ENCODE measurements at places on chromosomes 3 and 15.

DNA sequence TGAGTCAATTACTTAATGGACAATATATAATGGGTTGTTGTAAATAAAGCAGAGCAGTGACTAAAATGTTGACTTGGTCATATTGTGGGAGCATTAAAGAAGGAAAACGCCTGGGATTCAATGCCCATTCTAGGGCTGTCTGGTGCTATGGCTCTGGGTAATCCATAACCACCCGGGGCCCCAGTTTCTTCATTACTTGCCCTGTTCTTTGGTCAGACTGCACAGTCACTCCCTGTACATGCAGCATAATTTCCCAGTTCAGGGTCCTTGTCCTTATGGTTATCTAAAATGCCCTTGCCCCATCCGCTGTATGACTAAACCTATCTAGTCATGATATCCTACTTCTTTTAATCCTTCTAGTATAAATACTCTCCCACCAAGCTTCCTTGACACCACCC, 27.5 kb upstream of the DENND4A start:
- no peak for DNase-seq

- no peak for DNase-seq
Measured at GRCh38 chr3:60250810-60251209, 1000.4 kb downstream of the FHIT start.

DNA sequence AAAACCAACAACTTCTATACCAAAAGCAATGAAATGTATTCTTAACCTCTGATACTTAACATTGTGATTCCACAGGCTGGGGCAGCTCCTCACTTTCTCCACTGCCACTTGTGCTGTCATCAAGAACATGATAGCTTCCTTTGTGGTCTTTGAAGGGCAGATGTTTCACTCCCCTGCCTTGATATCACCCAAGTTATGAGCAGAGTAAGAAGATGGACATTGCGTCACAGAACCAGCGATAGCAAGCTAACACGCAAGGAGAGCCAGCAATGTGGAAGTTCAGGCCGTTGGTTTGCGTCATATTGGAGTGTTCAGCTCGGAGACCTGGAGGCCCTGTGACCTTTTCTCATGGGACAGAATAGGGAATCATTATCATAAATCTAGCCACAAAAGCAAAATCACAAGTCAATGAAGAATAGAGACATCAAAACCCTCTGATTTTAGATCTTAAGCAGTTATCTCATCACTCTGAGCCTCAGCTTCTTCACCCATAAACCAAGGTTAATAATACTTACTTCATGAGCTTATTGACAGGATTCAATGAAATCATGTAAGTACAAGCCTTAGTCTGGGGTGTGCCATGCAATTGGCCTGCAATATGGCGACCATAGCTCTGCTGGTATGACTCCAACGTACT, 183.8 kb upstream of the THBS1 start:
- no peak for DNase-seq

GRCh38 chr3:100269001-100269400, 8.2 kb downstream of the TBC1D23 start:
- DNase-seq, result peak; percentile 32

- no peak for DNase-seq
Measured at GRCh38 chr15:92941668-92942067, 41.5 kb downstream of the CHD2 start.

GRCh38 chr3:149055575-149055974, 30.8 kb downstream of the HLTF start:
- no peak for DNase-seq

- no peak for DNase-seq
Measured at GRCh38 chr3:191244242-191244867, 45.3 kb downstream of the OSTN start.

GRCh38 chr3:33749546-33750210, 31.6 kb upstream of the CLASP2 start:
- peak; percentile 43 for DNase-seq

DNA sequence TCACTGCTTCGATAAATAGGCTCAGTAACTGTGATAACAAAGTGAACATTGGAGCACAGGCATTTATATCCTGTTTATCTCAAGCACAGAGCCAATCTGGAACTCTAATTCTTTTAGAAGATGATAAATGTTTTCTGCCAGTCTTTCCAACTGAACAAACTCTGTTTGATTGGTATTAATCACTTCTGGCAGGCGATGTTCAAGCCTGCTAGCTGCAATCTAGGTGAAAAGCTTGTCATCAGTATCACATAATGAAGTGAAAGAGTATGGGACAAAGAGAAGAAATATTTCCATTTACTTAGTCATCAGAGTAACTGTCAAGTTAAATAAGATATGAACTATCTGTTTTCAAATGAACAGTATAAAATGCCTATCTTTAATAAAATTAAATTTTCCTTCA, 577.3 kb downstream of the VGLL3 start:
- no peak for DNase-seq

DNA sequence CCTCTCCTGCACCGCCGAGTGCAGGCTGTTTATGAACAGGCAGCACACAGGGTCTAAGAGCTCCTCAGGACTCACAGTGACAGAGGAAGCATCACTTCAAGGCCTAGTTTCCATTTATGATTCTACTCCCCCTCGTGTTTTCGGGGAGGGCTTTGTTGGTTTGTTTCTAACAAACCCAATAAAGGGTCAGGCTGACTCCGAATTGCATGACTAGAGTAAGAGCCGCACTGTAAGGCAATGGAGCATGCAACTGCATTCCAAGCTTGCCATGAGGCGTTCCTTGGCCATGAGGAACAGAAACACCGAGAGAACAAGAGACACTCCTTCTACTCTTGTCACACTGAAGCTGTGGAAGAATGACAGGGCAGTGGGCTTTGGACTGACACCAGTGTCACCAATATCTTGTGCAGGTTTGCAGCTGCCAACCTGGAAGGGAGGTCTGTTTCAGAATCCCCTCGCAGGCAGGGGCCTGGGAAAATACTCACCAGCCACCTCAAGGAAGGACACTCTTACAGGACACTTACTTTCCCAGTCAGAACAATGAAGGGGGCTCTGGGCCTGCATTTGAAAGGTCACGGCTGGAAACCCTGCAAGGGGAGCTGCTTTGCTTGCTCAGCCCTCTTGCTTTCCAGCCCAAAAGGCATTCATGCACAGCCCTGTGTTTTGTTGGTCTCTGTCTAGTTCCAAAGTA, 96.8 kb downstream of the ADAMTS17 start:
- no peak for DNase-seq

DNA sequence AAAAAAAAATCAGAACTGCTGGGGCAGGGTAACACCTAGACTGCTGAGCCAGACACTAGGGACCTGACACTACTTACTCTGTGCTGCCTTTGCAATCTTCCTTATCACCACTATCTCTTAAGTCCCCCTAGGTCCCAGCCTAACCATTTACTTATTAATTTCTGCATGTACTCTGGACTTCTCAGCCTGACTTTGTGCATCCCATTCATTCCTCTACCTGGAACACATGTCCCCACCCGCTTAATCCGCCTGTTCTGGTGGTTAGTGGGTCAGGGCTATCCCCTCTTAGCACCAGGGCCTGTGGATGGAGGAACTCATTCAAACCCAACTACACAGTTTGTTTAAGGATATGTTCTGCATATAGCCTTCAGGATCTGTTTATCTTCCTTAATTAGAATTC, 5.0 kb upstream of the CACNA1D start:
- DNase-seq, result no peak

DNA sequence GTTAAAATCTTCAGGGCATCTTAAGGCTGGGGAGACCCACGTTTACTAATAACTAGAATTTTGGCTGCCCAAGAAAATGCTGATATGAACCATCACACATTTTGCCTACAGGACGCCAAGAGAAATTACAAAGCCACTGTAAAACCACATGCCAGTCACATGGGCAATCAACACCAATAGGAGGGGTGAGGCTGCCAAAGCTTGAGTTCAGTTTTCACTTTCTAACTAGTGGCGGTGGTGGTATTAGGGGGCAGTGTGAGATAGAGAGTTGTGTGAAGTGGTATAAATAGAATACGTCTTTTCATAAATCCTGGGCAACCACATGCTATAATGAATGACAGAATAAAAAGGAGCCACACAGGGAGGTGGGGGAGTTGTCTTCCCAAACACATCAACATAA, 147.3 kb downstream of the WNT5A start:
- no peak for DNase-seq

DNA sequence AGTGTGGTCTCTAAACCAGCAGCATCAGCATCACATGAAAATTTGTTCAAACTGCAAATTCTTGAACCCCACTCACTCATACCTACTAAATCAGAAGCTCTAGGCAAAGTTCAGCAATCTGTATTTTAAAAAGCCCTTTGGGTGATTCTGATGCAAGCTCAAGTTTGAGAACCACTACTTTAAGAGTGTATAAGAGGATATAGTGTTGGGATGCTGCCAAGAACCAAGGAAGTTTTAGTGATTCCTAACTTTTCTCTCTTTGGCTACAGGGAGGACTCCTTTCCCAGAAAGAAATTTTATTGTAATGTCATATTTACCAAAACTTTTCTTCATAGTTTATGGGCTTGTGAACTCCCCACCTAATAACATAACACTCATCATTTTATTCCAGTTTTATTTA, 422.2 kb downstream of the TBC1D5 start:
- DNase-seq, result peak; percentile 27

- peak; percentile 48 for DNase-seq
Measured at GRCh38 chr15:88890495-88890894, 4.8 kb downstream of the HAPLN3 start.

- no peak for DNase-seq
Measured at GRCh38 chr3:69675786-69676530, 63.3 kb upstream of the MITF start.

DNA sequence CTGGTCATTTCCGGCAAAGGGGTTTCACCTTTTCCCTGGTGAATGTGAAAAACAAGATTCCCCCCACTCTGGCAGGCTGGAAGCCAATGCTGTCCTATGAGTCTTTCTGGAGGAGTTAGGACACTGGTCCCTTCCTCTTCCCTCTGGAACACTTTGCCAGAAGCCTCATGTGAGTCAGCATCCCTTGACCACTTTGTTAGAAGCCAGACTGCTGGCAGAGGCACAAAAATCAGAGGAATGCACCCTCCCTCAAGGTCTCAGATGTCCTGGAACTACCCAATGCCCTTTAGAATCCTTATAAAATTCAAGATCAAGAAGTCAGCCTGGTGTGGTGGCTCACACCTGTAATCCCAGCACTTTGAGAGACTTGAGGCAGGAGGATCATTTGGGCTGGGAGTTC, 26.6 kb downstream of the ITGB5 start:
- peak; percentile 97 for DNase-seq

DNA sequence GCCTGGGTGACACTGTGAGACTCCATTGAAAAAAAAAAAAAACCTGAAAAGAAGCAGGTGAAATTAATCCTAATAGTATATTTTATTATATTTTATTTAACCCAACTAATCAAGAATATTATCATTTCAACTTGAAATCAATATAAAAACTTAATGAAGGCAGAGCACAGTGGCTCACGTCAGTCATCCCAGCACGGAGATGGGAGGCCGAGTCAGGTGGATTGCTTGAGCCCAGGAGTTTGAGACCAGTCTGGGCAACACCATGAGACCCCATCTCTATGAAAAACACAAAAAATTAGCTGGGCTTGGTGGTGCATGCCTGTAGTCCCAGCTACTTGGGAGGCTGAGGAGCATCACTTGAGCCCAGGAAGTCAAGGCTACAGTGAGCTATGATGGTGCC, 33.3 kb upstream of the SLC41A3 start:
- DNase-seq, result no peak

GRCh38 chr3:123414973-123415775, 33.7 kb downstream of the ADCY5 start:
- DNase-seq, result no peak

DNA sequence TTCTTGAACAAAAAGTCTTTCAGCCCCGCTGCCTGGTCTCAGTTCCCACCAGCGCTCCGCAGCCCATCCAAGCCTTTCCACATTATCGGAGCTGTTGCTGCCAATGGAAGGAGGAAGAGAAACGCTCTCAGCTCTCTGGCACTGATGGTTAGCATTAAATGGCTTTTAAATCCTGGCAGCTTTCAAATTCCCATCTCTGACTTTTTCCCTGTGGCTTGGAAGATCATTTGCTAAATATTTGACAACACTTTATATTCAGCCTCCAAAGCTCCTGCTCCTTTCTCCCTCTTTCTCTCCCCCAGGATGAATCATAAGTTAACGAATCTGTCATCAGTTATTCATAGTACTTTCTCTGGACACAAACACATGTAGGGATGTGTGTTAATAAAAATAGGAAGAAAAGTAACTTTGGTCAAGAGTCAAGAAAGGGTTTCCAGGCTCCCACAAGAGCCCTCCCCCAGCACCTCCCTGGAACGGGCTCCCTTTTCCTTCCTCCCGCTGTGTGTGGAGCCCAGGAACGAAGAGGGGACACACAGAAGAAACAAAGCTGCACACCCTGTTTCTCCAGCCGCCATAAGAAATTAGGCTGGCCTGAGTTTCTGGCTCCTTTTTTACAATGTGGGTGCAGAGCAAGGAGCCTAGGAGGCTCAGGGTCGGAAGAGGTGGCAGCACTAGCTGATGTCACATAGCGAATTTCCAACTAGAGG, 47.6 kb upstream of the TSEN2 start:
- peak; percentile 88 for DNase-seq

GRCh38 chr15:59013246-59013873, 25.9 kb downstream of the RNF111 start:
- DNase-seq, result peak; percentile 41

- no peak for DNase-seq
Measured at GRCh38 chr3:14874784-14875183, 56.0 kb downstream of the FGD5 start.

DNA sequence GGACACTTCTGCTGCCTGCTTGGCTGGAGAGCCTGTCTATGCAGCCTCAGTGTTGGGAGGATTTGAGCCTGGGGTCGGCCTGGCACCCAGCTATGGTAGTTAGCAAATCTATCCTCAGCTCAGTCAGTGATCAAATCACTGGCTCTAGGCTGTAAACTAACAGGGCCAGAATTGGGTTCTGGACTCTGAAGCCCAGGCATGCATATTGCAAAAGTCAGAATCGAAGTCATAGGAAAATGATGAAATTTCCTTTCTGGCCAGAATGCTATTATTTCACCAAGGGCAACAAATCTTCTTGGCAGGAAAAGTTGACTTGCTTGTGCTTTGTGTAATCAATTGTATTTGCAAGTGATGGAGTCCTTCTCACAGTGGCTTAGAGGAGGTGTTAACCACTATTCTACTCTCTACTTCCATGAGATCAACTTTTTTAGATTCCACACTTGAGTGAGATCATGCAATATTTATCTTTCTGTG, 482.6 kb upstream of the TPRG1 start:
- DNase-seq, result peak; percentile 86

- DNase-seq, result peak; percentile 93
Measured at GRCh38 chr15:60605879-60606307, 127.0 kb upstream of the ICE2 start.

- DNase-seq, result no peak
Measured at GRCh38 chr3:130609166-130609979, 92.4 kb downstream of the COL6A6 start.

- DNase-seq, result no peak
Measured at GRCh38 chr3:195224156-195224979, 46.6 kb downstream of the XXYLT1 start.
